ENCODE measurements at places on chromosomes 3 and 15. TPM values are rescaled to one million over a fixed set of nuclear protein-coding genes. Genes with fewer than 3 reads are reported as not detected.

The C3orf85 gene
- not detected for total RNA-seq

The GOLGA8M gene
- 0.20 TPM for total RNA-seq

The STAB1 gene
- total RNA-seq = 149 TPM

The SAXO2 gene
- 2.7 TPM for total RNA-seq

The SSUH2 gene
- not detected for total RNA-seq

The C3orf22 gene
- not detected for total RNA-seq

The SNX4 gene
- 36.5 TPM for total RNA-seq

The BCL2A1 gene
- 0.13 TPM for total RNA-seq

The CKMT1A gene
- not detected for total RNA-seq

The STX19 gene
- total RNA-seq = not detected

The IMPG2 gene
- 0.07 TPM for total RNA-seq

The MYLK gene
- 92.5 TPM for total RNA-seq

The PRR23A gene
- total RNA-seq = not detected

The ABI3BP gene
- 8.5 TPM for total RNA-seq

The SLC6A6 gene
- 18.1 TPM for total RNA-seq

The RETNLB gene
- not detected for total RNA-seq

The ARNT2 gene
- total RNA-seq = not detected

The TICRR gene
- 6.0 TPM for total RNA-seq

The RNU5B-1 gene
- total RNA-seq = not detected

The COL6A5 gene
- total RNA-seq = not detected

The CYP1A2 gene
- total RNA-seq = not detected

The LNP1 gene
- total RNA-seq = 1.2 TPM

The LYZL4 gene
- total RNA-seq = not detected

The ZNF660 gene
- total RNA-seq = 0.49 TPM

The HIGD2B gene
- total RNA-seq = not detected

The SETD2 gene
- 17.8 TPM for total RNA-seq

The CHRM5 gene
- not detected for total RNA-seq

The XYLB gene
- total RNA-seq = 1.9 TPM

The NANOGP8 gene
- 0.20 TPM for total RNA-seq

The GOLGA8J gene
- total RNA-seq = not detected

The HDDC3 gene
- total RNA-seq = 40.5 TPM

The SHC4 gene
- 0.30 TPM for total RNA-seq

The WDR93 gene
- total RNA-seq = not detected

The SLC7A14 gene
- 0.25 TPM for total RNA-seq

The SLC6A11 gene
- not detected for total RNA-seq

The CTDSPL gene
- total RNA-seq = 14.7 TPM

The NOX5 gene
- total RNA-seq = not detected

The FBXL22 gene
- not detected for total RNA-seq

The SLC28A2 gene
- total RNA-seq = not detected

The ZIC1 gene
- not detected for total RNA-seq

The CPN2 gene
- total RNA-seq = not detected

The TRPC1 gene
- total RNA-seq = 2.7 TPM

The NUP210 gene
- 0.33 TPM for total RNA-seq

The SNTN gene
- total RNA-seq = not detected

The CP gene
- not detected for total RNA-seq

The EIF4G1 gene
- total RNA-seq = 517 TPM

The CRYGS gene
- total RNA-seq = 0.13 TPM

The TMEM108 gene
- 0.67 TPM for total RNA-seq

The TMCO5A gene
- not detected for total RNA-seq

The LRRC31 gene
- total RNA-seq = not detected

The GOLGA6L7 gene
- total RNA-seq = not detected

The NPAP1 gene
- not detected for total RNA-seq

The PLCB2 gene
- 2.2 TPM for total RNA-seq

The EXOG gene
- total RNA-seq = 8.7 TPM

The P2RY12 gene
- total RNA-seq = not detected

The CDHR4 gene
- not detected for total RNA-seq

The CYP8B1 gene
- total RNA-seq = not detected

All from mammary microvascular endothelial cell (primary cell).